GM04503 (cell line): ENCODE measurements at places on chromosomes 4 and X.
A peak's percentile ranks its signal among the peaks of the same experiment; 100 is the strongest.

GRCh38 chr4:23766344-23766743, 123.5 kb downstream of the PPARGC1A start:
- no peak for DNase-seq

GRCh38 chrX:10078266-10078665, 78.5 kb upstream of the CLCN4 start:
- DNase-seq = no peak

DNA sequence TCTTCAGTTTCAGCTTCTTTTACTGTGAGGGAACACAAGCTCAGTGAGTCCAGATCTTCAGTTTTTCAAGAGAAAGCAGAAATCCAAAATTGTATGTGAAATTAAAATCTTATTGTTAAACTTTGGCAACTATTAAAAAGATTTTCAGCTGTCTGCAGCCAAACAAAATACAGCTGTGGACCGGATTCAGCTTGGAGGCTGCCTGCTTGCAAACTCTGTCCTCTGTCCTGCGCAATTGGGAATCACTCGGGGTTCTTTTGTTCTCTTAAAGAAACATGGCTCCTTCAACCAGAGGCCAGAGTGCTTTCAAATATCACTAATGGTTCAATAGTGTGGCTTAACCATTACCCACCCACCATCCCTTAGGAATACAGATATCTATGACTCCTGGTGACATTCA, 201.2 kb downstream of the CHIC2 start:
- DNase-seq = no peak

DNA sequence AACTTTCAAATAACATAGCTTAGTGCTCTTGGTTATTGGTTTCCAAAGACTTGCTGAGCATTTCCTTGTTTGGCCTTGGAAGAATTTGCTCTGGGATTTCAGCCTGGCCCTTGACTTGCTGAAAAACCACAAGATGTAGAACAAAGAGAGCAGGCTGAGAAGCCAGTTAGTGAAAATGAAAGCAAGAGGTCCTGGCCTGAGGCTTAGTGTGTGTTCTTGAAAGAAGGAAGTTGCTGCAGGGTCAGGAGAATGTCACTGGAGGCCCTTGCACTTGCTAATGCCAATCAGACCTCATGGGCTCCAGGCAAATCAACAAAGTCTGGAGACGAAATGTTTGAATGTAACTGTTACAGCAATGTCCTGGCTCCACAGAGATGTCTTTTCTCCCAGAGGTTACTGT, 79.4 kb downstream of the SYNPO2 start:
- DNase-seq = peak; percentile 75

GRCh38 chrX:36334572-36334971, 415.0 kb downstream of the CFAP47 start:
- no peak for DNase-seq

GRCh38 chrX:136346506-136346905, 45.7 kb downstream of the ADGRG4 start:
- DNase-seq = no peak

DNA sequence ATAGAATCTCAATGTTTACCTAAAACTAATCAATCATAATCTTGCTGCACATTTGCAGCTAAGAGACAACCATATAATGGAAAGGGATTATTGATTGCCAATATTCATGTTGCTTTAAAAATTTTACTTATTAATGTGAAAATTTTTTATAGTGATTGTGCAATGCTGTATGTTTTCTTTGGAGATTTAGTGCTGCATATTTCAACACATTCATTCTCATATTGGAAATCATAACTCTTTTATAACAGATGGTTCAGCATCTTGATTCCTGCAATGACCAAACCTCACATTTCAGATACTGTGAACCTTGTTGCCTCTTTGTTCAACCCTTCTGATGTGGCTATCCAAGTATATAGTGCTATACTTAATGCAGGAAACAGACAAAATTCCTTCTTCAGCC, 502.6 kb downstream of the C4orf33 start:
- no peak for DNase-seq

GRCh38 chrX:41526271-41526670, 79.1 kb downstream of the NYX start:
- DNase-seq = no peak

- DNase-seq = peak; percentile 0
Measured at GRCh38 chr4:31081366-31081765, 361.2 kb downstream of the PCDH7 start.

- no peak for DNase-seq
Measured at GRCh38 chr4:101199507-101200285, 147.6 kb downstream of the PPP3CA start.

DNA sequence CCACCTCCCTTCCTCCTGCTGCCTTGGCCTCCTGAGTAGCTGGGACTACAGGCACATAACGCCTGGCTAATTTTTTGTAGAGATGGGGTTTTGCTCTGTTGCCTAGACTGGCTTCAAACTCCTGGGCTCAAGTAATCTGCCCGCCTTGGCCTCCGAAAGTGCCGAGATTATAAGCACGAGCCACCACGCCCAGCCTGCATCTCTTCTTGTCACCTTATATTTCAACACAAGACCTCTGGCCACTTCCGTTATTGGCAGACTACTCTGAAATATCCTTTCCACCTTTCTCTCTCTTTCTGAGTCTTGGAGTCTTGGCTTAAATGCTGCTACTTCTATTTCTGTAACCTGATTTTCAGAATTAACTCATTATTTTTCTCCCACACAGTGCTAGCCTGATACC, 5.6 kb downstream of the KIAA0232 start:
- DNase-seq = no peak

DNA sequence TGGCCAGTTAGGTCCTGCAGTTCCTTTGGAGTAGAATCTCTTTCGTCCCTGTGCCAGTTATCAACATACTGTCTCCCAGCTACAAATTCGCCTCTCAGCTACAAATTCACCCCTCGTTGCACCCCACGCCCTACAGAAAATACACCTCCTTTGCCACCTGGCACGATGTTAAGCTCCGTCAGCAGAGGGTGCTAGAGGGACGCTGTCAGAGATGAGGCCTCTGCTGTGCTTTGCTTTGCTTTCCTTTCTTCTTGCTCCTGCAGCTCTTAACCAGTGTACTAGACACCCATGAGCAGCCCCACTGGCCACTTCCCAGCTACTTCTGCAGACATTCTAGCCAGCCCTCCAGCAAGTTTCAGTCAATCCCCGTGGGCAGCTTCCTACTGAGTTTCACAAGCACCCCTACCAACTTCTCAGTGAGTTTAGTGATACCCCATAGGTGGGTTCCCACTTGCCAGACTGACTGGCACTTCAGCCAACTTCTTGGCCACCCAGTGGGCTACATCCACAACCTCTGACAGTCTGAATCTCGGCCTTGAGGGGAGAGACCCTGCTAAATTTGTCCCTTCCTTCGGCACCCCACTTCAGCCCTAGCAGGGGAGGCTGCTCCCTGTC, 21.8 kb downstream of the HAUS3 start:
- DNase-seq = no peak

GRCh38 chrX:19731307-19731820, 156.0 kb downstream of the SH3KBP1 start:
- no peak for DNase-seq

DNA sequence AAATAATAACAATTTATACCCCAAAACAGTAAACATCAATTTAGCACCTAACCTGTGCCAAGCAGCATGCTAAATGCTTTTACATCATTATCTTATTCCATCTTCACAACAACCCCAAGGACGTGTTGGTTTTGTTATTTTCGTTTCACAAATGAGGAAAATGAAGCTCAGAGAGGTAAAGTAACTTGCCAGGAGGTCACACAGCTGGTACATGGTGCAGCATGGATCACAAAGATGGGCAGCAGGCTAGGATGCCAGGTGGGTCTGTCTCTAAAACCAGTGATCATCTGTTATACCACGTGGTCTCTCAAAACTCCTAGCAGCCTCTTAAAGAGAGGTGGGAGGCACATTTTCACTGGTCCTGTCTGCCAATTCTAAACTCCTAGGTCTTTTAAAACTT, 323.6 kb upstream of the F9 start:
- DNase-seq = no peak

DNA sequence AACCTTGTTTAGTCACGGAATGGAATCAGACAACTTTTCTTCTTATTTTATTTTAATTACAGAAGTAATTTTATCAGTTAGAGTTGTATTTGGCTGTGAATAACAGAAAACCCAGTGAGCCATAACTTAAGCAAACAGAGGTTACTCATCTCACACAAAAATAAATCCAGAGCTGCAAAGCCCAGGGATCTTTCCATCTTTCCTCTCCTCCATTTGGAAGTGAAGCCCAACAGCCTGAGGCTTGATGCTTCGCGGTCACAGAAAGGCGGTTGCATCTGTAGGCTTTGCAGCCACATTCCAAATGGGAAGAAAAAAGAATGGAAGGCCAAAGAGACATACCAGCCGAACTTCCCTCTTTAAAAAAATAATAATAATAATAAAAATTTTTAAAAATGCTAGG, 22.6 kb downstream of the CHRNA9 start:
- DNase-seq = no peak

GRCh38 chr4:185796176-185796575, 15.8 kb downstream of the SORBS2 start:
- no peak for DNase-seq

DNA sequence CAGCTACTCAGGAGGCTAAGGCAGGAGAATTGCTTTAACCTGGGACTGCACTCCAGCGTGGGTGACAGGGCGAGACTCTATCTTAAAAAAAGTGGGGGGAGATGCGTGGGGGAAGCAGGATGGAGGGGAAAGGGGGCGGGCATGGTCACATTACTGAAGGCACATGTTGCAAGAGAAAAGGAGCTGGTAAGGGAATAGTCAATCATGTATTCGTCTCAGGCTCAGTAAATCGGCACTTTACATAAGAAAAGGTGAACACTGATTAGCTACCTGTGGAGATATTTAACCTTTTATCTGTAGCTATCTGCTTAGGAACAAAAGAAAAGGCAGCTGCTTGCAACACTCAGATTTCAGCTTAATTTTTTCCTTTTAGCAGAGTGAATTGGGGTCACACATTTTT, 132.5 kb downstream of the PLS3 start:
- DNase-seq = no peak

- DNase-seq = no peak
Measured at GRCh38 chr4:123127875-123128274, 205.5 kb upstream of the NUDT6 start.

GRCh38 chr4:88722276-88722780, 24.7 kb upstream of the NAP1L5 start:
- DNase-seq = no peak

DNA sequence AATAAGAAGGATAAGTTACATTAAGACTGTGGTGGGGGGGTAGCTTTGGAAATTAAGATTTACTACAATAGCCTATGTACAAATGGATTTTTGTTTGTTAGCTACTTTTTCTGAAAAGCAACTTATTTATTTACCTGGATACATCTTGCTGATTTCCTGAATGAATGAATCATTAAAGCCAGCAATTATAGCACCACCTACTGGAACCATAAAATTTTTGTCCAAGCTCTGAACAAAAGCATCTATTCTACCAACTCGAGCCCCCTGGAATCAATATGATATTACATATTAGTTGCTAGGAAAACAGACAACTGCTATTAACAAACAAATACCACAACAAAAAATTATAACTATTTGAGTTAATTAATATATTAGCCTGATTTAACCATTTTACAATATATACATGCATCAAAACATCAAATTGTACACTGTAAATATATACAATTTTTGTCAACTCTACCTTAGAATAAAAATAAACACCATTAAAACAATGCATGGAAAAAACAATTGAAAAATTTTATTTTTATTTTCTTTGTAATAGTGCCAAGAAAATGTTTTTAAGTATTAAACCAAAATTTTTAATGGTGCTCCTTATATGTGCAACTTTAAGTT, 15.3 kb downstream of the SEPSECS start:
- peak; percentile 3 for DNase-seq

- DNase-seq = no peak
Measured at GRCh38 chr4:127165971-127166370, 466.8 kb upstream of the INTU start.

- DNase-seq = no peak
Measured at GRCh38 chrX:15973299-15973698, 118.7 kb upstream of the AP1S2 start.

DNA sequence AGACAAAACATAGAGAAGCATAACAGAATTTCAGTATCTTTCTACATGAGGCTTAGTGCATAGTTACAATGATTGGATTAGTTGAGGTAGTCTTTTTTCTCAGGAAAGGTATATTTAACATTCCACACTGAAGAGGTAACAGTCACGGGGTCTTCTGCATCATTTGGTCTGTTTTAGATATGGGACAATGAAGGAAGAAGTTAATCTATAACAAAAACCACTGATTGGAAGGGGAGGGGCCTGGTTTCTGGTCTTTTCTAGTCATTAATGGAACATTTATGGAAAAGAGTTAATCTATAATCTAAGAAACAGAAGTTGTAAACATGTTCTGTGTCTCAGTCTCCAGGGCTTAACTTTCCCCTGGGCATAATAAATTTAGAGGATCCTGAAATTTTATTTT, 37.3 kb upstream of the HPSE start:
- no peak for DNase-seq

- DNase-seq = no peak
Measured at GRCh38 chr4:60463857-60464502, 736.1 kb upstream of the ADGRL3 start.

DNA sequence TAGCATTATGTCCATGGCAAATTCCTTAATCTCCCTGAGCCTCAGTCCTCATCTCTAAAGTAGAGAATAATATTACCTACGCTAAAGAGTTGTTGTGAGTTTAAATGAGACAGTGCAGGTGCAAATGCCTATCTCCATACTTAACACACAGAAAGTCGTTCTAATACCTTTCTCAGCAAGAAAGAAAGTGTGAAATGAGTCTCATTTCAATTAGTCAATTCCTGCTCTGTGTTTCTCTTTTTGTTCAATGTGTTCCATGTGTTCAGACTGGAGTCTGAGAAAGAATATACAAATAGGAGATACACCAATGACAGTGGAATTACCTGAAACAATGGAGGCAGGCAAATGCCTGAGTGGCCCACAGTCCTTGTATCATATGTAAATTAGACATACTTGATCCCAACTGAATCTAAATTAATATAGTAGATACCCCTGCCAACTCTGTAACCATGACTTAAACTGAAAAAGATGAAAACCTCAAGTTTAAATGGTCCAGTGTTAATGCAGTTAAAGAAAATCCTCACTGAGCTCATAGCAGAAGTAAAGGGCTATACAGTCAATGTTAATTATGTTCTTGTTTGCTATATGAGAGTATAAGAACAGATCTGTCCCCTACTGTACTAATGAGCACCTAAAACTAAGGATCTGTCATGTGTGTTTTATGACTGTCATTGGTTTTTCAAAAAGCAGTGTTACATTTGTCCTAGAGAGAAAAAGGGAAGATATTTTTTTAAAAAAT, 68.2 kb downstream of the GPC3 start:
- no peak for DNase-seq
